ENCODE measurements at places on chromosomes 1 and 21.

DNA sequence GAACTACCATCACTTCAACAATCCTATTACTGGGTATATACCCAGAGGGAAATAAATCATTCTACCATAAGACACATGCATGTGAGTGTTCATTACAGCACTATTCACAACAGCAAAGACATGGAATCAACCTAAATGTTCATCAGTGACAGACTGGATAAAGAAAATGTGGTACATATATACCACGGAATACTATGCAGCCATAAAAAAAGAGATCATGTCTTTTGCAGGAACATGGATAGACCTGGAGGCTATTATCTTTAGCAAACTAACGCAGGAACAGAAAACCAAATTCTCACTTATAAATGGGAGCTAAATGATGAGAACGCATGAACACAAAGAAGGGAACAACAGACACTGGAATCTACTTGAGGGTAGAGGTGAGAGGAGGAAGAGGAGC lies 39.0 kb downstream of the KIAA0319L start:
- no peaks in the 10 kb centered on the region for H3K4me1 ChIP-seq
- no peak overlapping the region for H3K4me3 ChIP-seq
- H3K36me3 ChIP-seq, result no peaks in the 10 kb centered on the region
- no peaks in the 10 kb centered on the region for H3K27me3 ChIP-seq
- H3K27ac ChIP-seq, result no peak overlapping the region
- DNase-seq, result no peak

GRCh38 chr1:233025157-233025556 lies 74.7 kb downstream of the NTPCR start:
- no peaks in the 10 kb centered on the region for H3K27me3 ChIP-seq
- H3K4me1 ChIP-seq, result no peaks in the 10 kb centered on the region
- no peak overlapping the region for H3K4me3 ChIP-seq
- H3K27ac ChIP-seq, result peak overlapping the region; percentile 61
- DNase-seq, result no peak
- H3K36me3 ChIP-seq, result no peaks in the 10 kb centered on the region

DNA sequence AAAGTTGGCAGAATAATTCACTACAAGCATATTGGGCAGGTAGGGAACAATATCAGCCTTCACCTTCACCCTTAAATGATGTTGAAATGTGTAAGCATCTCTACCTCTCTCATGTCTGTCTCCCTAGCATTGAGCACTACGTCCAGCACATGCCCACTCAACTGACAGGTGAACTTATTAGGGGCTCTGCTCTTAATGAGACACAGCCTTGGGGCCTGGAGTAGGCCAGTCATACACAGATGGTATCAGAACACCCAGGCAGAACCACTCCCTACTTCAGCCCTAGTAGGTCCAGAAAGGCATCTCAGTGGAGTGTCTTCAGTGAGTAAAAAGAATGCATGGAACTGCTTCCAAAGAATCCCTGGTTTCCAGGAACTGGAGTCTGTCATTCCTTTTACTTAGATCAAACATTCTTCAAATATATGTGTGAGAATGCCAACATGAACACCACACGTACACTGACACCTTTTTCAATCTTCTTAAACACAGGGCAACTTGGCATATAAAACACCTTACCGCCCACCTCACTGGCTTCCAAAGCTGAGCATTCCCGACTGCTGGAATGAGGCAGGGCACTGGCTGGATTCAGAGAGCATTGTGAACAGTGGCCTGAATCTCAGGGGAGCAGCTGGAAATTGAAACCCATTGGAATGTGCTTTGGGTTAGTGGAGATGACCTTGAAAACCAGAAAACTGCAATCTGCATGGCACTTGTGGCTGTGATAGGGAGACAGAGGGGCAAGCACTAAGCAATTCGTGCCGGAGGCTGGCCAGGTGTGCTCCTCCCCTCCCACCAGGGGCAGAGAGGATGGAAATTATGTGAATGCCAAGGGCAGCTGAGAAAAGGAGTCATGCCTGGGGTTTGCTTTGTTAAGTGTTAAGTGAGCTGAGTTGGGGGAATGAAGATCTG lies 24.2 kb upstream of the HSD3B1 start:
- DNase-seq, result no peak
- no peaks in the 10 kb centered on the region for H3K27me3 ChIP-seq
- H3K4me1 ChIP-seq, result no peaks in the 10 kb centered on the region
- no peak overlapping the region for H3K27ac ChIP-seq

- DNase-seq, result no peak
- H3K27ac ChIP-seq, result no peak overlapping the region
- peaks cover 9% of the 10 kb centered on the region for H3K4me1 ChIP-seq
- H3K36me3 ChIP-seq, result no peaks in the 10 kb centered on the region
- no peak overlapping the region for H3K4me3 ChIP-seq
- peaks cover 3% of the 10 kb centered on the region for H3K27me3 ChIP-seq
Observed at GRCh38 chr1:993379-993995, 6.4 kb downstream of the HES4 start.

Measured in esophagus squamous epithelium (tissue), 5 donors.